Placental epithelial cell (primary cell): ENCODE measurements at places on chromosomes 1 and 21. TPM values are rescaled to one million over a fixed set of nuclear protein-coding genes. Genes with fewer than 3 reads are reported as not detected.

The SYCP1 gene
- total RNA-seq: not detected in 2 replicates

The INKA2 gene
- total RNA-seq: 3.6 and 7.9 TPM in 2 replicates

The IFNGR2 gene
- total RNA-seq: 37.7 and 50.5 TPM in 2 replicates

The VCAM1 gene
- total RNA-seq: 0.79 TPM in 1 of 2 replicates, not detected in the other

The PLA2G2A gene
- total RNA-seq: not detected in 2 replicates

The TMEM125 gene
- total RNA-seq: not detected in 2 replicates

The FAAH gene
- total RNA-seq: 10.5 and 15.3 TPM in 2 replicates

The OR10Z1 gene
- total RNA-seq: not detected in 2 replicates

The PKNOX1 gene
- 8.9 and 9.0 TPM in 2 replicates for total RNA-seq

The OPRD1 gene
- total RNA-seq: 0.54 and 0.79 TPM in 2 replicates

The ST6GALNAC5 gene
- total RNA-seq: 0.39 TPM in 1 of 2 replicates, not detected in the other

The PKN2 gene
- 47.8 and 72.6 TPM in 2 replicates for total RNA-seq

The MEAF6 gene
- total RNA-seq: 53.0 and 75.3 TPM in 2 replicates

The FCRL3 gene
- not detected in 2 replicates for total RNA-seq

The REN gene
- not detected in 2 replicates for total RNA-seq

The ETV3 gene
- total RNA-seq: 23.9 and 24.5 TPM in 2 replicates

The DSTYK gene
- total RNA-seq: 9.8 and 10.4 TPM in 2 replicates

The CCSAP gene
- total RNA-seq: 6.3 and 10.0 TPM in 2 replicates

The SPRR1B gene
- total RNA-seq: not detected in 2 replicates

The CLCN6 gene
- 5.5 and 12.0 TPM in 2 replicates for total RNA-seq

The LAPTM5 gene
- total RNA-seq: 3.6 and 7.5 TPM in 2 replicates
